ENCODE measurements at places on chromosomes 2 and 18.

DNA sequence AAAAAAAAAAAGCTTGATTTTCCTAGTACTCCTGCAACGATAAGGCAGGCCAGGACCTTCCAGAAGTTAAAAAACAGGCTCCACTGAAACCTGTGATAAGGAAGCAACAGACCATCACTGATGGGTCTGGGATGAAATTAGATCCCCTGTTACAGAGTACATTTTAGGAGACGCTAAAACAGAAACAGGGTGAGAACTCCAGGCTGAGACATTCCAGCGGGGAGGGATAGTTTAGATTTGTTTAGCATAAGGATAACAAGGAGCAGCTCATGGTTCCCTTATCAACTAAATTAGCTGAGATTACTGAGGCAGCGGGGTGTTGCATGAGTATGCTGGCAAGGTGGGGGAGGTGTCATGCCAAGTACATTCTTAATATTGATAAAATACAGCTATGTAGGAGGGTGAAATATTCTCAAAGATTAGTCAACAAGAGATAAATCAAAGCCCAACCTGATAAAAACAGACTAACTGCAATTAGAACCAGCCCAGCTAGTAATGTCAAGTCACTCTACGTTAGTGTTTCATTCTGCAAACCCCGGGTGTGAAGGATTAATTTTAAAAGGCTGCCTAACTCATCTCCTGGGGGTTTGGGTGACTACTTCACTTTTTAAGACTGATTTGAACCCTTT, 75.0 kb upstream of the BZW1 start:
- DNase-seq = no peak

- peak; percentile 93 for DNase-seq
These were observed 209.2 kb downstream of the ZNF407 start for GRCh38 chr18:74806700-74807416.

DNA sequence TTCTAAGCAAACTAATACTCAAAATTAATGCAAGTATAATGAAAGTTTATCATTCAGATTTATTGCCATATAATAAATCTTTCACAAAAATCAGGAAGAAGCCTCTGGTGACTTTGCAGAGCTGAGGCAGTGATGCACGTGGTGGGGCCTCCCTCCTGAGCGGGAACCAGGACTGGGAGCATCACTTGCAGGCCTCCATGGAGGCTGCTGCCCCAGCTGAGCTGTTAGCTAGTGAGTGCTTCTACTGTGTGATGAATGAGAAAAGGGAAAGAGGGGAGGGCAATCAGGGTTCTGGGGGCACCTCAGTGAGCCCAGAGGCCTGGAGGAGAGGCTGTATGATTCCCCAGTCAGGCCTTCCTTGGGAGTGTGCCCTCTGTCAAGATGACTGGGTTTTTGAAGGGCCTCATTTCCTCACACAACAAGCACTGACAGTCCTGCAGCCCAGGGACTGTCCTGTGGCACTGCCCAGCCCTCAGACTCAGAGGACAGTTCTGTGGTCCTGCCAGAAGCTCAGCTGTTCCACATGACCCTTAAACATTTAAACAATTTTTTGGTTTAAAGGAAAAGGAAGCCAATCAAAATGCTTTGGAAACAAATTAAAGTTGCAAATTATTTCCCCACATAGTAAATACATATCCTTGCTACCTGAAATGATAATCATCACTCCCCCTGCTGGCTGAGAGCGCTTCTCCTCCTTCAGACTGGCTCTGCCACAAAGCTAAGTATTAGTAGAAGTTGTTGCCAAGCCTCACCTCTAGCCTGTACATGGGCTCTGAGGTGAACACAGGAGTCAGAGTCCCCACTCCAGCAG, 90.9 kb upstream of the SMAD7 start:
- no peak for DNase-seq

- no peak for DNase-seq
These were observed 156.4 kb upstream of the SH3BP4 start for GRCh38 chr2:234795272-234795920.

DNA sequence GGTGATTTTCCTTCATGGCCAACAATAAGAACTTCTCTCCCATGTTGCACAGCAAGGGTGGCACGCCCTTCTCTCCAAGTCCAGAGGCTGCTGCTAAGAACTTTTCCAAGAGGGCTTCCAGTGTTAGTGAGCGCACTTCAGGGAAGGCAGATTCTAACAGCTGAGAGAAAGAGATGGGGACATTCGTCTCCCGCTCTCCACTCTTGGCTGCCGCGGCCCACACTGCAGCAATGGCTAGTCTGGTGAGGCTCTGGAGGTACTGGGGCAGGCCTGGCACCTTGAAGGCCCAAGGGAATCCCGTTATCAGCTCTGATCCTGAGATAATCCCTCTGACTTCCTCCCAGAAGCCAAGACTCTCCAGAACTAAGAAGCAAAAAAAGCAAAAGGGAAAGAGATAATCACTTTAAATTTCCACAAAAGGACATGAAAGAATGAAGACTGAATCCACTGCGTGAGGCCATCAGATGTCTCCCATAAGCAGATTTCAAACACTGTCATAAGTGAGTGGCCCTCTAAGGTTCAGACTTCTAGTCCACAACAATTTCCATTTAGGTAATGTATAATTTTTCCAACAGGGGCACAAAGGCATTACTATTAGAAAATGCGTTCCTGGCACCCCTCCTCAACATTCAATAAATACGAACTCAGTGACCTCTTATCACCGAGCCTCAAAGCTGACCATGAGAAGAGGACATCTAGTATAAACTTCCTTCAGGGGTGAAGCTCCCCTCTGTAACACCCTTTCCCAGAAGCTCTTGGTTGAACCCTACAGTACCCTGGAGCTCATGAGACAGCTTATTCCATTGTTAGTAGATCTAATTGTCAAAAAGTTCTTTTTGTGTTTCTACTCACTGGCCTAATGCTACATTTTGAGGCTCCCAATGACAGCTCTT, 66.7 kb upstream of the ZFP36L2 start:
- no peak for DNase-seq

DNA sequence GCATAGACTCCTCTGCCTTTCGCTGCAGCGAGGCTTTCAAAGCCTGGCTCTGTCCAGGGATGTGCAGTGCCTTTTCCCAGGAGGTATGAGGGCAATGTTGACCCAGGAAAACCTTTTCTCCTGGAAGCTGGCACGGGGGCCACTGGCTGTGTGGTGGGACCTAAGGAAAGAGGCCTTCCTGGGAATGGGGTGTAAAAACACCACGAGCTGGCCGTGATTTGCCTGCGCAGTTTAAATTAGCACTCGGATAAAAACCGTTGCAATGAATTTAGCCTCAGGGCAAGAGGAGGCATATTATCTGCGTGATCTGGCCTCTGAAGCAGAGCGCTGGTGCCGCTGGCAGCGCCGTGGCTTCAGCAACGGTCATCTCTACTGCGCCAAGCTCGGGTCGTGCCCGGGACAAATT, 3.0 kb downstream of the OSR1 start:
- no peak for DNase-seq

GRCh38 chr18:59502274-59503175, 143.5 kb upstream of the LMAN1 start:
- DNase-seq = peak; percentile 84

GRCh38 chr2:233036162-233036838, 3.8 kb downstream of the NEU2 start:
- no peak for DNase-seq

GRCh38 chr18:44730803-44731529, 50.3 kb downstream of the SETBP1 start:
- DNase-seq = no peak

DNA sequence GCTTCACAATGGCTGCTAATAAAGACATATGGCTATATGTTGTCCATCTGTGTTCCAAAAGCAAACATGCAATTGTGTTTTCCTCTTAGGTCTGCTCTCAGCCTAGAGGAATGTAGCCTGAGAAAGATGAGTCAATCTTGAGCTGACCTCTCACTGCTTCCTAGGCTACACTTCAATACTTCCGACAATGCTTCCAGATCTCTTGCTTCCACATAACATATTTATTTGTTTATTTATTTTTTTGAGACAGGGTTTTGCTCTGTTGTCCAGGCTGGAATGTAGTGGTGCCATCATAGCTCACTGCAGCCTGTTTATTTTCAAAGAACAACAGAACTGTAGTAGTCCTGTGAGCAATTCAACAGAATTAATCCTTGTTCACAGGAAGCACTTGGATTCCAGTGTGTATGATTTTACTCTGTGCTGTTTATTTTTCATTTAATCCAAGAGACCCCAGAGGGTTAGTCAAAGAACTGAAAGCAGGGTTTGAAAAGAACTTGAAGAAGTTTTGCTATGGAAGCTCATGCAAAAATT, 437.9 kb downstream of the TXNL1 start:
- DNase-seq = no peak

- DNase-seq = no peak
These were observed 47.9 kb downstream of the FRZB start for GRCh38 chr2:182818501-182818900.

DNA sequence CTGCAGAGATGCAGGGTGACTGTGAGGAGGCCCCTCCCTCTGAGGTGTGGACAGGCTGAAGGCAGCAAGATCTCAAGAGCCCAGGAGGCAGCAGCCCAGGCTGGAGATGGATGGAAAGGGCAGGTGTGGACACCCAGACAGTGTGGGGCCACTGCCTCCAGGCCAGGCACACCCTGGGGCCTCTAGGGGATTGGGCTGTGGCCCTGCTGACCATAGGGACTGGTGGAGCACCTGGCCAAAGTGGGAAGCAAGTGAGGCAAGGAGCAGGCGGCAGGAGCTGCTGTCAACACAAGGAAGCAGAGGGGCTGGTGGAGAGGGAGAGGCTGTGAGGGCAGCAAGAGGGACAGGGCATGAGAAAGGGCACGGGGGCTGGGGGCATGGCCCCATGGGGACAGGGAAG, 10.8 kb downstream of the SNED1 start:
- no peak for DNase-seq

DNA sequence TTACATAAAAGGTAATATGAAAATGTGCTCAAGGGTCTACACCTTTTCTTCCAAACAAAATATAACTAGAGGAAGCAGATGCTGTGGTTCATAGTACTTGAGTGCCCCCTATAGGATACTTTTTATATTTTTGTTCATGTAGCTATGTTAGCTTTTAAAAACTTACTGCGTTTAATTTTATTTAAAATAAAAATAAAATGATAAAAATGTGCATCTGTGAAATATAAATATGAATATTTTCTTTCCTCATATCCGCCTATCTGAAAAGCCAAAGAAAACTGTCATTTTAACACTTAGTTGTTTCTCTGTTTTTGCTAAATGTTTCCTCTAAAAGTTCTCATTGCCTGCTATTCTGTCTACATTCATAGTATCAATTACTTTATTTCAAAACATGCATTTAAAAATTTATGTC, 9.6 kb upstream of the LRP1B start:
- DNase-seq = no peak

- no peak for DNase-seq
These were observed 204.2 kb upstream of the CDH20 start for GRCh38 chr18:61129001-61129400.

DNA sequence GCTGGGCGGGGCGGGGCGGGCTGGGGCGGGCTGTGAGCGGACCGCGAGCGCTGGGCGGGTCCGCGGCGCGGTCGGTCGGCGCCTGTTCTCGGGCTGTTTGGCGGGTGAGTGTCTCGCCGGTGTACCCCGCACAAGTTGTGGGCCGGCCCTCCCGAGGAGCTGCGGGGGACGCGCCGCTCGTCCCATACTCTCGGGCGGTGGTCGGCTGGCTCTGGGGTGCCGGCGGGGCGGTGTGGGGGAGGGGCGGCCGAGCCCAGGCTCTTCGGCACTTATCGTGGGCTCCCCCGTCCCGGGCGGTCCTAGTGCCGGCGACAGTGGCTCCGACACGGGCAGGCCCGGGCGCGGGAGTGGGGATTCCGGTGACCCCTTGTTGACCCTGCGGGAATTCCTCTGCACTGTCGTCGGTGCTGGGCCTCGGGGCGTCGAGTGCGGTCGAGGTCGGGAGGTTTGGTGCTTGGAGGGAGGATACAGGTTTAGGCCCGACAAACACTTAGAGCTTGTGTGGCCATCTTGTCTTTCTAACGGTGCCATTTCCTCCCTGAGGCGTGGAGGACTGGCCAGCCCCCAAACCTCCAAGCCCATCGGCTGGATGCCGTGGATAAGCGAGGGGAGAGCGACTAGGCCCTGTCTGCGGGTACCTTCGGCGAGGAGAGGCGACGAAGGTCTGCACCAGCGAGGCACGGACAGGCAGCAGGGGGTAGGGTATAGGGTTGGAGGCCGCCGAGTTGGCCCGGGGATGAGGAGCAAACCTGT, at the start of gene SEPTIN2:
SEPTIN2 (plus strand) TSS at position 47 of the 753 bp plus-strand sequence. CDS start 8,308 bp downstream, outside the sequence.
- DNase-seq = peak; percentile 42

DNA sequence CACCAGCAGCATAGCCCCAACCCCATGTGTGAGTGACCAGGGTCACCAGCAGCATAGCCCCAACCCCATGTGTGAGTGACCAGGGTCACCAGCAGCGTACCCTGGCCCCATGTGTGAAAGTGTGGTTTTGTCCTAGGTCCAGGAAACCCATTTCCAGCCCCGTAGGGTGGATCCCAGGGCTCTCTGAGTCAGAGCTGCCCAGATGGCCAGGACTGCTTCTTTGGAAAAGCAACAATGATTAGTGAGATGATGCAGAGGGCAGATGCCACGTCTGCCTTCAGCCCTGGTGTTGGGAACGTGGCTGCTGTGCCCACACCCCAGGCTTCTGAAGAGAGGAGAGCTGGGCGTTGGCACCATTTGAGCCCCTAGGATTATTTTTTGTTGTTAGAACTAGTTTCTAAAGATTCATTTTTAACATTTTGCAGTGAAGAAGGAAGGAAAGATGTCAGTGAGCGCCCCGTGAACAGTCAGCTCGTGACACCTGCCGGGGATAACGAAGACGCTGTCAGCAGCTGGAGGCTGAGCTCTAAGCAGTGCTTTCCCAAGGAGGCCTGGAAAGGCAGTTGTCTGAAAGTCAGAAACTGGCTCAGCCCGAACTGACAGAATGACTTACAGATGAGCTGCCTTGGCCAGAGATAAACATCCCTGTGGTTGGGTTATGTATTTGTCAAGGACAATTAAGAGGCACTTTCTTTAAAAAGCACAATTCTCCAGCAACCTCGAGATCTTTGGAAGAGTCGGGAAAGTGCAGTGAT, 32.1 kb upstream of the KCNG2 start:
- no peak for DNase-seq

- DNase-seq = no peak
These were observed 700.6 kb upstream of the ZEB2 start for GRCh38 chr2:145220496-145220895.

DNA sequence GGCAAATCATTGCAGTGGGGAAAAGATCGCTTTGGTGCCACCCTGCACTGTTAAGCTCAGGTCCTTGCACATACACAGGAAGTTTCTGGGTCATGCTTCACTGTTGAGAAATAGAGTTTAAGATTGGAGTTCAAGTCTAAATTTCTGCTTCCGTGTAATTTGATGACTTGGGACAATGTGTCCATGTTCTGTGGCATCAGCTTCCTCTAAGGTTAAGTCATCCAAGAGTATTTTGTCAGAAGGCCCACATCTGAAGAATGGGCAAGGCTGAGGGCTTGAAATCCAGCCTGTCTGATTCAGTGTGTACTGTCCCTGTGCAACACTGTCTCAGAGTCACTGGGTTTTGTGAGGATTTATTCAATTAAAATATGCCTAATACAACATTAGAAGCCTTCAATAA, 880.7 kb downstream of the SUCLG1 start:
- no peak for DNase-seq

- DNase-seq = no peak
These were observed 147.6 kb downstream of the CCBE1 start for GRCh38 chr18:59549503-59550173.

GRCh38 chr2:208406474-208407451, at the start of gene PTH2R:
Gene PTH2R (plus strand): TSS chr2:208406792. CDS start chr2:208407044, 252 bp downstream.
- DNase-seq = no peak

Data from foreskin keratinocyte (primary cell).